Nephron progenitor cell (in vitro differentiated cells): ENCODE measurements at places on chromosomes 1 and 21.

DNA sequence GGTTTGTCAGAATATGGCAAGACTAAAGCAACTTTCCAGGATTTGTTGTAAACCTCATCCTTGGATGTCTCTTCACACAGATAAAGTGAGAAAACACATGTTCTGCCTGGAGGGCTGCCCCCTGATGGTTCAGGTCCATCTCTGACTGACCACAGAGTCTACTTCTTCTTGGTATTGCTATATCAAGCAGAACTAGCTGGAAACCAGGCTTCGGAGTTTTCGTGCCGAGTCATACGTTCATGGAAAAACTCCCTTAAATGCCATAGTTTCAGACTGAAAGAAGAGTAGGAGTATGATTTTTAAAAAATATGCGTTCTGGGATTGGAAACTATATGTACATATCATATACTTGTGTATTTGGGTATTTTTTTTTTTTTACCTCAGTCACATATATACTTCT lies 5.8 kb downstream of the OR10T2 start:
- DNase-seq: no peak

DNA sequence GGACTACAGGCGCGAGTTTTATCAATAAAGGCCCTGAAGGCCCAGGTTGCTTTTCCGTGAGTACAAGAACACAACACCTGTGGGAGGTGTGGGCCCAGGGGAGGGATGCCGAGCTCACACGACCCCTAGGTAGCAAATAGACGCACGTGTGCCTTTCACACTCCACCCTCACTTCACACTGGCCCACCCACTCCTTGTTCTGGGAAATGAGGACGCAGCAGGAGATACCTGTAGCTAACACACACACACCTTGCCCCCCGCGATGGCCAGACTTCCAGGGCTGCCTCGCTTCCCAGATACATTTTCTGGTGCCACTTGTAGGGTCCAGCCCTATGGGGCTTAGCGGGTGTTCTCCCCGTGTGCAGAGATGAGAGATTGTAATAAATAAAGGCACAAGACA lies 4.3 kb upstream of the CCDC27 start:
- no peak for DNase-seq

- no peak for DNase-seq
These were observed 10.2 kb downstream of the CPT2 start for GRCh38 chr1:53206735-53207379.

GRCh38 chr1:67514300-67514699 lies 84.1 kb upstream of the SERBP1 start:
- DNase-seq: no peak

GRCh38 chr1:234918961-234919761 lies 209.5 kb downstream of the TOMM20 start:
- peak; percentile 27 for DNase-seq

- peak; percentile 51 for DNase-seq
These were observed 8.2 kb upstream of the CAP1 start for GRCh38 chr1:40032240-40032891.

GRCh38 chr1:16391411-16391810 lies 24.4 kb downstream of the SZRD1 start:
- DNase-seq: no peak

DNA sequence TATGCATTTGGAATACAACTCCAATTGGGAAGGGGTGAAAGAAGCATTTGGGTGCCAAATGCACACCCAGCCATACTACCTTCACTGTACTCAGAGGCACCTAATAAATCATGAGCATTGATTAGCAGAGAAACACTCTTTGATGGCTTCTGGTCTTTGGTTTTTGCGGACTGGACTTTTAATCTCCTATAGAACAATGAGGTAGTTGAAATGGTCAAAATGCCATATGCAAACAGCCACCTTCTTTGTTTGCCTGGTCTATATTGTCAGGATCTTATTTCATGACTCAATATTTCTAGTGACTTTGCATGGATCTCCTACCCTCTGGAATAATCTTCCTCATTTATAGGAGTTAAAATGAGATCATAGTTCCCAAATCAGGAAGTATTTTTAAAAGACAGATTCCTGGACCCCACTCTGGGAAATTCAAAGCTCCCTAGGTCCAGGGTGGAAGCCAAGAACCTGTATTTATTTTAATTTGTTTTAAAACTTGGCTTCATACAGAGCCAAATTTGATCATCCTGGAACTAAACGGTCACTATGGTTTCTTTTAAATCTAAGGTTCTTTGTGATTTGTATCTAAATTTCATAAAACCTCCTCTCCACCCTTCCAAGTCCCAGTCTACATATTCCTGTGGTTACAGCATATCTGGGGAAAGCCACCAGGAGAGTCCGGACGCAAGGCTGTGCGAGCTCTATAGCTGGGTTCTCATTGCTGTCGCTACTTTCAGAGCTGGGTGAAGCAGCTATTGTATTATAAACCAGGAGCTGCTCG lies 8.7 kb downstream of the FAM3B start:
- no peak for DNase-seq

GRCh38 chr21:40383951-40384350 lies 463.0 kb downstream of the DSCAM start:
- DNase-seq: no peak

DNA sequence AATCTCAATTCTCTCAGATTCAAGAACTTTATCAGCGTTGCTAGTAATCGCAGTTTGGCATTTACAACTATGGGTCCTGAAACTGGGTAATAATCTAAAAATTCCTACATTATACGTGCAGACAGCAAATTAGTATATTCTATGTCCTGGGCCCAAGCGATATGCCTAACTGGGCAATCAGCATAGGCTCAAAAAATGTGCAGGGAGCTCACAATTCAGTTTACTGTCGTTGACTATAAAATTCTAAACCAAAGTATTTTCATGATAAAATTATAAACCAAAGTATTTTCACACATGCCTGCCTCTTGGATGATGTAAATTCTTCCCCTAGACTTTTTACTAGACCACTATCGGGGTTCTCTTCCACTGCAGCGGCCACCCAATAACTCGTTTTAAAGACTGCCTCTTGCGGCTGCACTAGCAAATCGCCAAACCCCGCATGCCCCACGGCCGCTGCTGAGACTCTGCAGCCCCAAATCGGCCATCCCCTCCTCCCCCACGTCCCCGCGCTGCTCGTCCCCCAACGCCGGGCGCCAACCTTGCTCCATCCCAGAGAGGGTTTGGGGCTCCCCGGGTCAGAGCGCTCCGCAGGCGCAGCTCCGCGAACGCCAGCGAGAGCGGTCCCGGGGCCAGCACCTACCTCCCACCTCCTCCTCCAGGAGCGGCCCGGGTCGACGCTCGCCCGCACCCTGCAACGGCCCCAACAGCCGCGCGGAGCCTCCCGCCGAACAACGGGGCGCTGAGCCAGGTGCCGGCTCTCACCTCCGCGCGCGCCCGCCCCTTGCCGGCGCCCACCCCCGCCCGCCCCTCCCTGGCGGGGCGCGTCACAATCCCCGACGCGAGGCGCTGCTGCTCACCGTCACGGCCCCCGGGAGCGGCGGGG lies 506 bp downstream of the SSX2IP start:
- peak; percentile 72 for DNase-seq

DNA sequence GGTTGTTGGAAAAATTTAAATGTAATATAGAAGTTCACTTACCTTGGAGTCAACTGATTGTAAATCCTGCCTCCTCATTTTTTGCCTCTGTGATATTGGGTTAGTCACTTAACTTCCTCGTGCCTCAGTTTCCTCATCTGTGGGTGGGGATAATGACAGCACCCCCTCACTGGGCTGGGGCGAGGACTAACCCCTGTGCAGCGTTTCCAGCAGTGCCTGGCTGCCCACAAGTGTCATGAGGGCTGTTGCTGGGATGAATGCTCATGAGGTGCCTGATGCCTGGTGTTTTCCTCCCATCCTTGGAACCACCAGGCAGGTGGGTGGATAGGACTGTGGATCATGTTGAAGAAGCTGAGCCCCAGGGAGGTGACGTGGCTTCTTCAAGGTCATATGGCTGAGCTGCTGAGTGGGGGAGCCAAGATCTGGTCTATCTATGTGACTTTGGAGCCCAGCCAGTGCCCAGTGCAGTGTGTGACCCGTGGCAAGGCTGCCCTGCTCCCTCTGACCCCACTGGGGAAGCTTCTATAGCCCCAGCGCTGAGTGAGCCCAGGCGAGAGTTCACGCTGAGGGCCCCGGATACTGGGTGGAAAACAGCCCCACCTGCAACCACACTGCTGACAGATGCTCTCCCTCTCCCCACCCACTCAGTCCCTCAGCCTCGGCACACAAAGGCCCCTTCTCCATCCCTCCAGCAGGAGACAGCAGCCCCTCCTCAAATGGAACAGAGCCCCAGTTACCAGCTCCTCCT lies 446.0 kb downstream of the PTPRU start:
- no peak for DNase-seq

DNA sequence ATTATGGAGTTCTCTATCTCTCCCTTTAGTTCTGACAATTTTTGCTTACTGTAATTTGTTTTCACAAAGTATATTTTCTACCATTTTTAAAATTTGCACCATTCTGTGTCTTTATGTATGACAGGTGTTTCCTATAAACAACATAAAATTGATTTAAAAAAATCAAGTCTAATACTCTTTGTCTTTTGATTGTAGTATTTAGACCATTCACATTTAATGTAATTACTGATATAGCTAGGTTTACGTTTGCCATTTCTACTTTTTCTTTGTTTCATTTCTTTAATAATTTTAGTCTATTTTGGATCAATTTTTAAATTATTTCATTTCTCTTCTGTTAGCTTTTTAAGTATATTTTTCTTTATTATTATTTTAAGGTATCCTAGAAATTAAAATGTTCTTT lies 44.4 kb upstream of the LCE5A start:
- DNase-seq: no peak

GRCh38 chr1:200640963-200641401 lies 20.4 kb upstream of the KIF14 start:
- DNase-seq: no peak

DNA sequence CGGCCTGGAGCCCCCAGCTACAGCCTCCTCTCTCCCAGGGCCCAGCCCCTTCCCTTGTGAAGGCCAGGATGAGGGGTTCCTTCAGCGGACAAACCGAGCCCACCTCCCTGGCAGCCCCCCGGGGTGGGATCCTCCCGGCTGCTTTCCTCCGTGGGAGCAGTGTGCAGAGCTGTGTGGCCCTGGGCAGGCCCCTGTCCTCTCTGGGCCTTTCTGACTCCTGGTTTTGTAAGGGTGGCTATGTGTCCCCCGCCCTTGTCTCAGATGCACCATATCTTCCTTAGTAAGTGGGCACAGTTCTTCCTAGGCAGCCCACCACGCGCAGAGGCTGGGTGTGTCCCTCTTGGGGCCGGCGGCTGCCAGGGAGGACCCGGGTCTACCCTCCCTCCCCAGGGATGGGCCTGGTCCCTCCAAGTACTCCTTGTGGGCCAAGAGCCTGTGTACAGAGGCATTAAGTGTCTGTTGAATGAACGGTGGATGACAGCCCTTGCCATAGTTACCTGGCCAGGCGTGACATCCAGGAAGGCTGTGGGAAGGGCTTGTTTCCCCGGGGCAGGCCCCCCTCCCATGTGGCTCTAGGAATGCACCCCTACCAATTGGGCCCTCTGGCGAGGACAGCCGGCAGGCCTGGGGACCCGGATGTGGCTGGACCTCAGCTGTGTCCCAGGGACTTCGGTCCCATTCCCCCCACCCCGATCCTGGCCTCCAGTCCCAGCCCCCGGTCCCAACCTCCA lies 3.8 kb downstream of the SMIM1 start:
- DNase-seq: no peak

GRCh38 chr1:198597690-198598430 lies 41.0 kb upstream of the PTPRC start:
- DNase-seq: no peak

DNA sequence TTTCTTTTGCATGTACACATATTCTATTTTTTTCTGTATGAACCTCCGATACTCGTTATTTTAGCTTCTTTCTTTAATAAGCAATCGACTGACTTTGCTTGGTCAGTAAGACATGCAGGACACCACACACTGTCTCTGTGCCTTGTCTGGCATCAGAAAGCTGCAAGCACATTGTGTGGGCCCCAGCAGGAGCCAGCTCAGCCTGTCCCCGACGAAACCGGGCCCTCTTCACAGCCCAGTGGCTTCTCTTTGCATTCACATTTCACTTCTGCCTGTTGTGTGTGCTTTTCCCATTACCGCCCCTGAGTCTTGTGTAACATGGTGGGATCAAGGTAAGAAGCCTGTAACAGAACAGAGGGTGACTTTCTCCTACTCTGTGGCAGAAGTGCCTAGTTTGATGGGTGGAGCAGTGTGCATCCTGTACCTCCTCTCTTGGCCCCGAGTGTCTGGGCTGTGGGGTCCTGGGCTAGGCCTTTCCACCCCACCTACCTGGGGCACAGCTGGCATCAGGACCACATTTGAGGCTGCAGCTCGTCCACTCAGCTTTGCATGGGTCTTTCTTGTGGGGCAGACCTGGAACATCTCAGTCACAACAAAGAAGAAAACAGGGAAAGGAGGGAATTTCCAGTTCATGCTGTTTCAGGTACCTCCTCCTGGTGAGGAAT lies 118.9 kb upstream of the COL6A1 start:
- DNase-seq: no peak

DNA sequence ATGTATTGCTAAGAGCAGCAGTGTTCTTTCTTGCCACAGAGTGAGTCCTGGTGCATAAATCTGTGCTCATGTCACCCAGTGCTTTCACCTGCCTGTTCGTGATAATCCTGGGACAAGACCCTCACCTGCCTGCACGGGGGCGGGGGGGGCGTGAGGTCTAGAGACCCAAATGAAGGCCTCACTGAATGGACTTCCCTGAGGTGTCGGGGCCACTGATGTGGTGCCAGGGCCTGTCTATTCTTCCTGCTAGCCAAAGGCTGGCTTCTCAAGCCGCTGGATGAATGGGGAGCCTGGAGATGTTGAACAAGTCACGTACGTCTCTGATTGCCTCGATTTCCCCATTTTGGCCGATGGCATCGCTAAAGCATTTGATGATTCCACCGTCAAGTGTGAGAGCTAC lies 118.8 kb upstream of the IRF2BP2 start:
- no peak for DNase-seq

DNA sequence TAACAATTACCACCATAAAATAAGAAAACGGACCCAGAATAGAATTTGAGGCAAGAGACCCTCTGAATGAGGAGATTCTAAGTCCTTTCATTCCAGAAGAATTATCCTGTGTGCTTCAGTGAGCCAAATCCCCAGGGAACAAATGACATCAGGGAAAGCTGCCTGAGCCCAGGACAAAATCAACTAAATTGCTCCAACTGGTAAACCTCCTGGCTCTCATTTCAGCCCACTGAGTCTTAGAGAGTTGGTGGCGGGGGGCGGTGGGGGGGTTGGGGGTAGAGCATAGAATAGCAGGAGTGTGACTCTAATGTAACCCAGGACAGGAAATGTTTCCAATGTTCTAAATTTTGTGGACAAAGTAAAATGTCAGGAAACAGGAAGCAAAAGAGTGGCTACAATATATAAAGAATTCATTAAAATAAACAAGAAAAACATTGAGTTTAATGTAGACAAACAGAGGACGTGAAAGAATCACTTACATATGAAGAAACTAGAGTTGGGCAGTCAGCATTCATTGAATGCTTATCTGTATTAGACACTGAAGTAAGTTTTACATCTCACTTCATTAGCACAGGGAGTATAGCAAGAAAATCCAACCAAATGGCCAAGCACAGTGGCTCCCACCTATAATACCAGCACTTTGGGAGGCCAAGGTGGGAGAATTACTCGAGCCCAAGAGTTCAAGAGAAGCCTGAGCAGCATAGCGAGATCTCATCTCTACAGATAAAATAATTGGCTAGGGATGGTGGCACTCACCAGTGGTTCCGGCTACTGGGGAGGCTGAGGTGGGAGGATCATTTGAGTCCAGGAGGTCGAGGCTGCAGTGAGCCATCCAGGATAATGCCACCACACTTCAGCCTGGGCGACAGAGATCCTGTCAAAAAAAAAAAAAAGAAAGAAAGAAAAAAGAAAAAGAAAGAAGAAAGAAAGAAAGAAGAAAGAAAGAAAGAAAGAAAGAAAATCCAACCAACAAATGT lies 75.1 kb downstream of the DHRS3 start:
- DNase-seq: no peak

GRCh38 chr1:192805832-192806323 lies 3.0 kb upstream of the RGS2 start:
- DNase-seq: no peak
